ENCODE measurements at places on chromosomes 12 and 14. TPM values are rescaled to one million over a fixed set of nuclear protein-coding genes. Genes with fewer than 3 reads are reported as not detected.

DNA sequence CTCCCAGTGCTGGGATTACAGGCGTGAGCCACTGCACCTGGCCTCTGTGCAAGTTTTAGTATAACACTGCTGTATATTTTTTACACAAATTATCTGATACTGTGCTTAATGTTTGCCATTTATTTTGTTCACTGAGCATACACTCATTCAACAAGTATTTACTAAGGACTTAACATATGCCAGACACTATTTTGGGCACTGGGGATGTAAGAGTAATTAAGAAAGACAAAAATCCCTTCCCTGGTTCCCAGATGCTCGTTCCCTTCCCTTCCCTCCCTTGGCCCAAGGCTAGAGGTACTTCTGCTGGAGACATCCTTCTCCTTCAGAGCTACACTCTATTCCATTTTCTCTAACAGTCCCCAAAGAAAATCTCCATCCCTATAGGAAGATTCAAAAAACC lies 12.5 kb downstream of the CIT start:
- DNase-seq: no peak

GRCh38 chr14:76780360-76780759 lies 19.1 kb downstream of the VASH1 start:
- no peak for DNase-seq

DNA sequence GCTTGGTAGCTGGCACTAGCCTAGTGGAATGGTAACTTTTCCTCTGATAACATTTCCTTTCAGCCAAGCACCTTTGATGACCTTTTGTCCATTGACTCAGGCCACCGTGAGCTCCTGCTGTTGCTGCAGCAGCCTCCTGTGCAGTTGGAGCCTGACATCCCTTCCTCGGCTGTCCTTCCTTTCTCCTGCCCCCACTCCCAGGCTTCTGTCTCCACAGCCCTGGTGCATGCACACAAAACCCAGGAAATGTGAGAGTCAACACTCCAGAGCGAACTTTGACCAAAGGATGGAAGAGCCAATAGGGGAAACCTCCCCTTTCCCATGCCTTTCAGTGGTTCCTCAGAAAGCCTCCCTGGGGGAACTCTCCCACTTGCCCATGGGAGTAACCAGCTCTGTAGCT lies 115.0 kb downstream of the TMEM260 start:
- no peak for DNase-seq

KRT6B gene
- not detected for total RNA-seq

GRCh38 chr12:47777741-47778558 lies 4.9 kb downstream of the SLC48A1 start:
- no peak for DNase-seq

GRCh38 chr12:4030929-4031702 lies 157.9 kb upstream of the PARP11 start:
- peak; percentile 98 for DNase-seq

IL22 gene
- not detected for total RNA-seq

TAS2R9 gene
- not detected for total RNA-seq

DNA sequence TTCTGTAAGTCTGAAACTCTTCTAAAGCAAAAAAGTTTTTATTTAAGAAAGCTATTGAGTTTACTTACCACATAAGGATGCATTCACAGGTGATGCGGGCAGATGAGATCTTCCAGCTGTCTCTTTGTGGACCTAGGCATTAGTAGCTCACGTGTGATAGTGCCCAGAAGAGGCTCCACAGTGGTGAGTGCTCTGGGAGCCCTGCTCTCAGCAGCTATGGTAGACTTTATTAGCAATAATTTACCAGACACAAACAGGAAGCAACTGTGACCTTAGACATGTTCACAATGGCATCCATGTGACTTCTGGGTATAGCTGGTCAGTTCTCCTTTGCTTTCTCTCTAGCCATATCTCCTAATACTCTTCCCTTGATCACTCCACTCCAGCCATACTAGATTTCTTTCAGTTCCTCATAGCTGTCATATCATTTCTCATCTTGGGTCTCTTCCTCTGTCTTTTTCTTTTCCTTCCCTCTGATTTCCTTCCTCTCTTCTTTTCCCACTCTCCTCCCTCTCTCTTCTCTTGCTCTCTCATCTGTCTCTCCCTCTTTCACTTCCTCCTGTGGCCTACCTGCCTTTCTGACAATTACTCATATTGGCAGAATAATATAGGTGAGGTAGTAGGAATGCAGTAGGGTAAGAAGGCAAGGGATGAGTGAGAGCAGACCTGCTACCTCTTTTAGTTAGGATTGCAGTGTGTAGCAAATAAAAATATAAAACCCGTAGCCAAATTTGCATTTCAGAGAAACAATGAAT lies 75.2 kb upstream of the SCAF11 start:
- DNase-seq: no peak

TCP11L2 gene
- 32.8 TPM for total RNA-seq

DNAH10 gene
- 0.28 TPM for total RNA-seq

DNA sequence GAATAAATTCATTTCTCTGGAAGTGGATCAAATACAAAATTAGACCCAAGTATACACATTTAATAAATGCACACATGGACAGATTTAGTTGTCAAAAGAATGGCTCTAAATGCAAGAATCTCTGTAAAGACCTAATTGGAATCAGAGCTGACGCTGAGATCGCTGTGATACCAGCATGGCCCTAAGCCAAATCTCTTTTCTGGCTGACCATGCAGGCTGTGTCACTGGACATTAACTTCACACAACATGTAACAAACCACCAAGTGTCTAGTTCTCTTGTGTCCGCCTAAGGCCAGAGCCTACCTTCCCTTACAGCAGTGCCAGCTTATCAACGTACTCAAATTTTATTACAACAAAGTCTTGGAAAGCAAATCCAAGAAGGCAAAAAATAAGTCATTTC lies 127.5 kb downstream of the MED13L start:
- DNase-seq: no peak

DNA sequence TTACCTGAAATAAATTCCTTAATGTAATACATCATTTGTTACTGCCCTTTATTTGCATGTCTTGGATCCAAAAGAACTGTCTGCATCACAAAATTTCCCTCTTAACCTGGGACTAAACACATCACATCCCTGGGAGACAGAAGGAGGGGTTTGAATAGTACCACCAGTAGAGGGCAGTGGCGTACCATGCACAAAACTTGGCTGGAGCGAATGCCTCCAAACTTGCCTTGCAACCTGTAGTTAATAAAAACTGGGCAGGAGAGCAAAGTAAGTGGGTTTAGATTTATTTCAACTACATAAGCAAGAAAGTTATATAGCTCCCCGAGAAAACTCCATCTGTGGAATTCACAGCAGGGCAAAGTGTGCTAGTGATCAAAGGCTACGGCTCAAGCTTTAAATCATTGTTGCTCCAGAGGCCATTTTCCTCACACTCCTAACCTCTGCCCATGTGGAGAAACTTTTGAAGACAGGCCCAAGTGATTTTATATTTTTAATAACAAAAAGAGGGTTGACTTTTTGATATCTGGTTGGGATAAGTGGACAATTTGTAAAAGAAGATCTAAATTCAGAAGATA lies 1176.7 kb upstream of the SEL1L start:
- DNase-seq: peak; percentile 61

MIPOL1 gene
- 5.9 TPM for total RNA-seq

GRCh38 chr14:26867171-26867757 lies 269.4 kb upstream of the NOVA1 start:
- no peak for DNase-seq

DNA sequence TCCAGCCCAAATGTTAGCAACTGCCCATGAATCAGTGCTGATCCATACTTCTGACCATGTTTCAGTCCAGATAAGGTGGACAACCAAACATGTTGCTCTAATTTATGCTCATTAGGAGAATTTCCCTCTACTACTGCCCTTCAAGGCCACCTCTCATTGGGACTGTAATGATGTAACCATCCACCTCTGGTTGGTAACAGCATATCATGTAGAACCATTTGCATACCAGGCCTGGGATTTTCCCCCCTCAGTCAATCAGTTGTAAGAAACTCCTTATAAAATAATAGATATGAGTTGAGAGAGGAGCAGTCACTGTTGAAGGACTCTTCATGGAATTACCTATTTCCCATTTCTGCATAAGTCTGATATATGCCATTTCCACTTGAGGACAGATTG lies 17.8 kb upstream of the YAF2 start:
- no peak for DNase-seq

DNA sequence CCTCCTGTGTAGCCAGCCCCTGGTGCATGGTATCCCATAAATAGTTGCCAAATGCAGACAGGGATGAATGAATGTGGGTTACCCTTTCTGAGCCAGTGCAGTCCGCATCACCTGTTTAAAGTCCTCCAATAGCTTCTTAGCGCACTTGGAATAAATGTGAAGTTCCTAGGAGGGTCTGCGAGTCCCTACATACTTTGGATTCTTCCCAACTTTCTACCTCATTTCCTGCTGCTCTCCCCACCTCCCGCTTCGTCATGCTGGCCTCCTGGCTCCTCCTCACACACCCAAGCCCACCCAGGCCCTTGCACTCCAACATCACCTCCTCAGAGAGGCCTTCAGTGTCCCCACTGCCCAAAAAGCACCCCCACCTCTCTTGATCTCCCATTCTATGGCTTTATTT lies 17.7 kb downstream of the RFX4 start:
- no peak for DNase-seq

- DNase-seq: no peak
Observed at GRCh38 chr12:127652281-127652680, 614.7 kb upstream of the TMEM132C start.

- DNase-seq: peak; percentile 11
Observed at GRCh38 chr14:59565087-59565486, 11.5 kb downstream of the CCDC175 start.

DNA sequence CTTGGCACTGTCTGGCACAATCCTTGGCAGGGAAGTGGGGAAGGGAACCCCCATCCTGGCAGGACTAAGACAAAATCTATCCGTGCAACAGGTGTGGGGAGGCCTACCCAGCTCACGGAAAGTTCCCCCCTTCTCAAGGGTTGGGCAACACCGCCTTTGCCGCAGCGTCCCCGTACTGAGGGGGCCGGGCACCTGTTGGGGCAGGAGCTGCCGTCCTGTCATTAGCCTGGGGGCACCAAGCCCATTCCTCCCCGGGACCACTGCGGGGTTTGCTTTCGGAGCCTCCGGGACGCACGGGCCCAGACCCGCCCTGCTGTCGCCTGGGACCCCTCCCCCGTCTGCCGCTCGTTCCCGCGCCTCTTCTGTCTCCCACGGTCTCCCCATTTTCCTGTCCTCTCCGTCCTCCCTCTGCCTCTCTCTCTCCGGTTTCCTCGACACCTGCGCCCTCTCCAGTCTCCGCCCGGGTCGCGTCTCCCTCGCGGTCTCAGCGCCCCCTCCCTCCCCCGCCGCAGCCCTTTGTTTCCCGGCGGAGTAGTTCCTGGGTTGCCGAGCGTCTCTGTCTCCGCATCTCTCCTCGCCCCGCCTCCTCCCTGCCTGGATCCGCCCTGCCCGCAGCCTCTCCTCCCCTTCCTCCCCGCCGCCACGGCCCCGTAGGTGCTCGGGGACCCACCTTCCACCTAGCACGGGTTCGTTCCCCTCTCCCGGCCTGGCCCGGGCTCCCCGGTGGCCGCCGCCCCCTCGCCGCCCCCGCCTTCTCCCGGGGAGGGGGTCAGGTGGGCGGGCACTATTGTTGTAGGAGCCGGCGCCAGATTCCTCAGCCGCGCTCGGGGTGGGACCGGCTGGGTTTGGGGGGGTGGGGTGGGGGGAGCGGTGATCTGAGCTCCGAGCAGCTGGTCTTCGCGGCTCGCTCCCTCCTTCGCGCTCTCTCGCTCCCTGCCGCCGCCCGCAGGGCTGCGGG lies at the start of gene CACNB3:
Gene CACNB3 (plus strand): TSS at position 624 of the 958 bp plus-strand sequence. CDS start 434 bp downstream, outside the sequence.
- DNase-seq: peak; percentile 43

- DNase-seq: peak; percentile 59
Observed at GRCh38 chr12:1591543-1591942, 2.8 kb downstream of the FBXL14 start.

SCNN1A gene
- total RNA-seq: not detected

C12orf42 gene
- not detected for total RNA-seq

GRCh38 chr14:22875003-22875747 lies 3.6 kb downstream of the LRP10 start:
- DNase-seq: no peak

FOXA1 gene
- 0.18 TPM for total RNA-seq

PRIMA1 gene
- not detected for total RNA-seq

AQP5 gene
- total RNA-seq: not detected

DNA sequence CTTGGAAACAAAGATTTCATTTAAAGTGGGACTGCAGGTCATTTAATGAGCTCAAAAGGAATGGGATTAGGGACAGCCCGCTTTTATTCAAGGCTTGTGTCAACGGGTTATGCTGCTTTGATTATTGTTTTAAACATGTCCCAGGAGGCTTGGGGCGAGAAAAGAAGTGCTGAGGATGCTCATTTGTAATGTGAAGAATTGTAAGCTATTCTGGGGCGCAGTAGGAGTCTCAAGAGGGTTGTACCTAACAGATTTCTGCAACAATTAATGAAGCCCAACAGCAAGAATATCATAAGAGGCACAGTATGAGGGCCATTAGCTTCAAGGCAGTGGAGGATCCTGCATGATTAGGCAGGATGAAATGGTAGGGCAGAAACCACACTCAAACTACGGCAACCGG lies 122.5 kb downstream of the KTN1 start:
- no peak for DNase-seq

RHOJ gene
- 7.8 TPM for total RNA-seq

DNA sequence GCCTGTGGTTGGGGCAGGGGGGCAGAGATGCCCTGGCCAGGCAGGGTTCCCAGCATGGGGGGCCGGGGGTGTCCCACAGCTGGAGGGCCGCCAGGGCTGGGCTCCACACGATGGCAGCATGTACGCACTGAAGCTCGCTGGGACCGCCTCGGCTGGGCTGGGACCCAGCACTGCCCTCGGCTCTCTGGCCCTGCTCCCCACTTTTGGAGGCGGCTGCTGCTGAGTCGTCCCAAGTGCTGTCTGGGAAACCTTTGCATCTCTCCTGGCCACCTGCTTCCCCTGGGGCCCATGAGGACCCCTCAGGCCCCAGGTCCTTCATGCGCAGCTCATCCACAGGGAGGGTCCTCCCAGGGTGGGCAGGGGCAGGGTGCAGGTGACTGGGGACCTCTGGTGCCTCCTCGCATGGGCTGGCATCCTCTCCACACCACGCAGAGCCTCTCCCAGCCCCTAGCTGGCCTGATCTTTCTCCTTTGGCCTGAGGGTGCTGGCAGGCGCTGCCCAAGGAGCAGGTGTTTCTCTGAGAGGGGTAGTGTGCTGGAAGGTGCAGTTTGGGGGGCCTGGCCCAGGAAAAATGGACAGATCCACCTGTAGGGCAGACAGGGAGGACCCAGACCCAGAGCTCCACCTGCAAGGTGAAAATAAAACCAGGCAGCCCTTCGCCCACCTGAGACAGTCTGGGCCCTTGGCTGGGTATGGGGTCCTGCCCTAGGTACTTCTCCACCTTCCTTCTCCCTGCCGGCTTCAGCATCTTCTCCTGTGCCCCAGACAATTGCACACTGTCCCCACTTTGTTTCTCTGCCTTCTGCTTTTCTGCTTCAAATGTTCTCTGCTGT lies 46.9 kb downstream of the DLK1 start:
- no peak for DNase-seq

TPH2 gene
- total RNA-seq: not detected

DNA sequence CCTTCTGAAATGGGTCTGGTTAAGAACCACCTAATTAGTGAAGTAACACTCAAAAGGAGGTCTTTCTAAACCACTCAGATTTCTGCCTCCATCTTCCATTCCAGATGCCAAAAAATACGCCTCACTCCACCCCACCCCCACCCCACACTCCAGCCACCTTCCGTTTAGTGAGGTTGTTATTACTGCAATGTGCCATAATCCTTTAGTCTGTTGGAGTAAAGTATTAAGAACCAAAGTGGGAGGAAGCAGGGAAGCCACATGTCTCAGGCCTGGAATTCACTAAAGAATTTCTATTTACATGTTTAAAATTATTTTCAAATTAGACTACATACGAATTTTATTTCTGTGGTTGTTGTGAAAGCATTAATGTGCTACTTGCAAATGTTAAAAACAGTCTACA lies 7.4 kb downstream of the KIF21A start:
- no peak for DNase-seq

Measured in IMR-90 (cell line).